ENCODE measurements at places on chromosomes 13 and 19. TPM values are rescaled to one million over a fixed set of nuclear protein-coding genes. Genes with fewer than 3 reads are reported as not detected.

DNA sequence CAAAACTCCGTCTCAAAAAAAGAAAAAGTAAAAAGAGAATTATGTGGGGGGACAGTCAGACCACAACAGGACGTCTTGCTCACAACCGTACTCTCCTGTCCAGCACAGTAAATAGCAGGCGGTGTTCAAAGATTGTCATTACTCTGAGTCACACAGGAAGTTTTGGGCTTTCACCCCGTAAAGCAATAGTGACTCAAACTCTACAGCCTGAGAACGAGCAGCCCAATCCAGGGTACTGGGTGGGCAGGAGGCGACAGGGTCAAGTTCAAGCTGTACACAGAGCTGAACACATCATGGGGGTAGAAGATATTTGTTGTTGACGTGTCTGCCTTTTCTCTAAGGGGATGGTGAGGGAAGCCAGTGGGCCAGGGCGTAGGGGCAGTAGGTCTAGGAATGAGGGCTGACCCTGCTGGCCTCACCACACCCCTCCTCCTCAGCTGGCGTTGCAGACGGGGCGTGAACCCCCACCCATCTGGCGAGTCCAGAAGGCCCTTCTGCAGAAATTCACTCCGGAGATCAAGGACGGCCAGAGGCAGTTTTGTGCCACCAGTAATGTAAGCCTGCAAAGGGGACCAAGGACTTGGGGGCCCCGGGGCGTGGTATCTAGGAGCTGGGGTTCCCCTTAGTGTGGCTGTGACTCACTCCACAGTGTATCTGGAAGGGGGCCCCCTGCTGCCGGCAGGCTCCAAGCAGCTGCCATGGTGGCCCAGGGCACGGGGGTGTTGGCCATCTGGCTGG is 23.3 kb downstream of the PRR12 start:
- DNase-seq: no peak

GRCh38 chr19:2926341-2927031 is 18.3 kb downstream of the ZNF77 start:
- DNase-seq: no peak

GRCh38 chr13:101703838-101704237 is 251.4 kb downstream of the ITGBL1 start:
- DNase-seq: no peak

- DNase-seq: peak; percentile 29
Observed at GRCh38 chr13:48161530-48162179, 66.8 kb upstream of the MED4 start.

The ZIC2 gene
- total RNA-seq: 0.82 TPM

The PLPPR3 gene
- total RNA-seq: not detected

The FDX2 gene
- 10.7 TPM for total RNA-seq

The TDRD12 gene
- total RNA-seq: 0.37 TPM

The CCDC70 gene
- total RNA-seq: not detected
